SIG-M5 (cell line): ENCODE measurements at places on chromosomes 1 and 21.

- no peak for DNase-seq
Observed at GRCh38 chr1:33322870-33323585, 2.1 kb upstream of the A3GALT2 start.

- no peak for DNase-seq
Observed at GRCh38 chr1:244010191-244010590, 40.9 kb upstream of the ZBTB18 start.

DNA sequence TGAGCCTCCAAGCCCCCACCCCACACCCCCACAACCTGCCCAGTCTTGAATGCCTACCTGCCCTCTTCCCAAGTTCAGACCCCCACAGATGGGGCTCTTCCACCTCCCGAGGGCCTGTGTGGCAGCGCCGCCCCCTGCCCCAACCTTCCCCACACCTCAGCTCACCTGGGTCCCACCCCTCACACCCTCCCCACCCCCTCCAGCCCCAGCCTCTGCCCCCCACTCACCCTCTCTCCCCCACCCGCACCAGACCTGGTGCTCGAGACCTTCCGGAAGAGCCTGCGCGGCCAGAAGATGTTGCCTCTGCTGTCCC lies 9.2 kb downstream of the TNFRSF18 start:
- DNase-seq = no peak

DNA sequence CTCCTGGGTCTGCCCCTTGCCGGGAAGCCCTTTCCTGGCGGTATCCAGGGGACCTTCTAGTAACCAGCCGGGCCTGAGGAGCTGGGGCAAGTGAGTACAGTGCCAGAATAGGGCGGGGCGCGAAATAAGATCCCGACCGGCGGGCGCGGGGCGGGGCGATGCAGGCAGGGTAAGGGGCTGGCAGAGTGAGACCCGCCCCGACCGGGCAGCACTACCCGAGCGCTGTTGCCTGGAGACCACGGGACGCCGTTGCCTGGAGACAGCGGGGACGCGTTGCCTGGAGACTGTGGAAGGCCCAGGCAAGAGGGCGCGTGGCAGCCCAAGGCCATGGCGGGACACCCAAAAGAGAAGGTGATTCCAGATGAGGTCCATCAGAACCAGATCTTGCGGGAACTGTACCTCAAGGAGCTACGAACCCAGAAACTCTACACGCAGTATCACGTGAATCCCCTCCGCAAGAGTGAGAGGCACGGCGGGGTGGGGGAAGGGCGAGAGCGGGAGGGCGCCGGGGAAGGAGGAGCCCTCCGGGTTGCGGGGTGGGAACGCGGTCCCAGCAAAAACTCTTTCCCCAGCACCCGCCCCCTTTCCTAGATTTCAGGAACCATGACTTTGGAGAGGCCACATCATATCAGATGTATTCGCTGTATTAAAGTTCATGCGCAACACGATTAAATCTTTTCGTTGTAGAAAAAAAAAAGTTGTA lies 24.3 kb downstream of the EBNA1BP2 start:
- no peak for DNase-seq

- DNase-seq = no peak
Observed at GRCh38 chr21:22120616-22121266, 1122.5 kb downstream of the NCAM2 start.

DNA sequence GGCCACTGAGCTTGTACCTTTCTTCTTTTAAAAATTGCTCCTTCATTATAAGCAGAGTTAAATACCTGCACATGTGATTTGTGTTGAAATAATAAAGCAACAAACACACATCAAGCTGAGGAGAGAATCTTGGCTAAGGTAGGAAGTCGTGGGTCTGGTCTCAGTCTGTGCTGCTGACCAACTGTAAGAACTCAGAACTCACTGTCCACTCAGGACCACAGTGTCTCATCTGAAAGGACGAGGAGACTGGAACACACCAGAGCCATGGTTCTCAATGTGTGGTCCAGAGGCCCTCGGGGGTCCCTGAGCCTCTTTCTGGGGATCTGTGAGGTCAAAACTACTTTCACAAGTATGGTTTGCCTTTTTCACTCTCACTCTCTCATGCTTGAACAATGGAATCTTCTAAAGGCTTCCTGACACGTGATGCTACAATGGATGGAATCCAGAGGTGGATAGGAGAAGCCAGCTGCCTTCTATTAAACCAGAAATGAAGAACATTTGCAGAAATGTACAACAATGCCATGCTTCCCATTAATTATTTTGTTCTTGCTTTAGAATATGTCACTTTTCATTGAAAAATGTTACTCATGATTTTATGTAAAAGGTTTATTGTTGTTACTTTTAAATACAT lies 17.3 kb upstream of the ETS2 start:
- DNase-seq = no peak

DNA sequence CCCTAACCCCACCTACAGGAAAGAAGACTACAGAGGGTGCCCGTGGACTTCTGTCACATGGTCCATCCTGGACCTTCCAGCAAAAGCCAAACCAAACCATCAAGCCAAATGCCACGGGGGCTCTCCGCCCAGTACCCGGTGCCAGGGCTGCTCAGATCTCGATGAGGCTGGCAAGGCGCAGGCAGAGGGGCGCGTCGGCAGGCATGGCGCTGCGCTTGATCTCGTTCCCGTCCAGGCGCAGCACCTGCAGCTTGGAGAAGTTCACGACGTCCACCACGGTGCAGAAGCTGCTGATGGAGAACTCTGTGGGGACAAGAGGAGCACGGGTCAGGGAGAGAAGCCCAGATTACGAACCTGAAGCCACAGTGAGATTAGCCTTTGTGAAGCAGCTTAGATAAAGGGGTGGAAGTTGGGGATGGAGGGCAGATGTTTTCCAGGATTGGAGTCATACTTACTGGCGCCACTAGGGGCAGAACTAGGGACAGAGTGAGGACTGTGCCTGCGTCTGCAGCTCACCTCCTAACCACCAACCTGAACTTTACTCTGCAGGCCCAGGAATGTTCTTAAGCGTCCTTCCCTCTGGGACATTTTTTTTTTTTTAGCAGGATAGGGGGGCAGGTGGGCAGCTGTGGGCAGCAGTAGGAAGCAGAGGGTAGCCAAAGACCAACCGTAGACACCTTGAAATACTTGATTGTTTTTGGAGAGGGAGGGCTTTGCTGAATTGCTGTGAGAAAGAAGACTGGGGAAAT lies 8.6 kb downstream of the FMOD start:
- DNase-seq = no peak

- no peak for DNase-seq
Observed at GRCh38 chr21:46205166-46205565, 20.9 kb upstream of the SPATC1L start.

DNA sequence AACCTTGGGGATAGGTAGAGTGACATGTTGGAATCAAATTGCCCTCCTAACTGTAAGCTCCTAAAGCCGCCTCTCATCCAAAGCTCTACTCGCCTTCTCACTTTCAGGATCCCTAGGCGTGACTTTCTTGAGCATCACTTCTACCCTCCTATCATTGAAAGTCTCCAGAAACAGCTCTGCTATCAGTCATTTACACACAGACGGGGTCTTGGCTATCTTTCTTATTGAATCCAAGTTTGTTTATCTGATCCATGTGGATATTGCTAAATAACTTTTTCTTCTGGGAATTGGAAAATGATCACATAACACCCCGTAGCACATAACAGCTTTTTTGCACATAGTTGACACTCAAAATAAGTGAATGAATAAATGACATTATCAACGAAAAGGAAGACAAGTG lies 216.4 kb upstream of the KIAA0040 start:
- DNase-seq = no peak

DNA sequence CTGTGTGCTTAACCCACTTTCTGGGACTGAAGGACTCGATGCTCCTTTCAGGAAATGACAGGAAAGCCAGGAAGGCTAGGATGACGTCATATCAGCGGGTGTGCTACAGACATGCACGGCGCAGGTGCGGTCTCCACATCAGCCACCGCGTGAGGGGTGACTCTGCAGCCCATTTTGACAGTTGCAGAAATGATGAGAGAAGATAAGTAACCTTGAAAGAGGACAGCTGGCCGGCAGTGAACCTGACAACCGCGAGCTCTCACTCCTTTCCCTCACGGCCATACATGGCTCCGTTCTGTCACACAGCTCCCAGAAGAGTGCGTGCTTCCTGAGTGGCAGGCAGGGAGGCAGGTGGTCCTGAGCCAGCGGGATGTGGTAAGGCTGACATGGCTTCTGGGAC lies 1.7 kb upstream of the KRTAP10-5 start:
- DNase-seq = no peak

DNA sequence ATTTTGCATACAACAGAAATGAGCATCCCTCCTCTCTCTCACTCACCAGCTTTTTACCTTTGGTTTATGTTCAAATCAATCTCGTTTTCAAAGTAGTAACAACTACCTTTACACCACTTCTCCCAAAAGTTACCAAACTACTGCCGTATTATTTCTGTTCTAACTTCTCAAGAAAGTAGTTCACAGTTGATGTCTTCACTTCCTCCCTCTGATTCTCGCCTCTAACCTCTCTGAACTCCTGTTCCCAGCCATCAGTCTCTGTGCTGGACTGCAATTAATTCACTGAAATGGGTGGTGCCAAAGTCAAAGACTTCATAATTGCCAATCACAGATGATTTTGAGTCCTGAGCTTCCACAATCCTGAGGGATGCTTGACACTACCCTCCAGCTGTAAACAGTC lies 54.0 kb downstream of the ZNF281 start:
- no peak for DNase-seq

DNA sequence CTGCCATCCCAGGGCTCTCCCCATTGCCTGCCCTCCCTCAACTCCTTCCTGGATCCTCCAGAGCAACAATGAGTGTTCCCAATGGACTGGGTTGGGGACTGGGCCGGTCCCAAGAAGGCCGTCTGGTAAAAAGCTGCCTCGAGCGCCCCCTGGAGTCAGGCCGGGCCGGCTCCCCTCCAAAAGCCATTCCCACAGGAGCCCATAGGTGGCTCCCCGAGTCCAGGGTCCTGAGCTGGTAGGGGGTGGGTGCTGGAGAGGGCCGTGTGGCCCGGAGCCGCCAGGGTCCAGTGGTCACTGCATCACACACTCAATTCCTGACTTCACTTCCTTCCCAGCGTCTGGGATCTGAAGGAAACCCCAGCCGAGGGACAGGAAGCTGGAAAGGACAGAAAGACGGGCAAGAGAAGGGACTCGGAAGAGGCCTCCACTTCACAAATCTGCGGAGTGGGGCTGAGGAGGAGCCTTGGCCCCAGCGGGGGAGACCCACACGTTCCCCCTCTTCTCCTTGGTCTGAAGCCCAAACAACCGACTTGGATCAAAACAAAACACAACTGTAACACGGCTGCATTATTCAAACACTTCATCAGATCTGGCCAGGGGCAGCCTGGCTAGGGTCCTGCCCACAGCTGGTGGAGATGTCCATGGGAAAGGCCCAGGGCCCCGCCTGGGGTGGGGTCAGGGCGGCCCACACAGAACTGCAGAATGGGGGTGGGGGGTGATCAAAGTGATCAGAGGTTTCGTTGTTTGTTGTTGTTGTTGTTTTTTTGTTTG lies 10.9 kb upstream of the ALDH4A1 start:
- no peak for DNase-seq

GRCh38 chr1:224064150-224064549 lies 49.8 kb upstream of the FBXO28 start:
- no peak for DNase-seq

- DNase-seq = no peak
Observed at GRCh38 chr1:226519135-226519534, 29.4 kb upstream of the STUM start.

DNA sequence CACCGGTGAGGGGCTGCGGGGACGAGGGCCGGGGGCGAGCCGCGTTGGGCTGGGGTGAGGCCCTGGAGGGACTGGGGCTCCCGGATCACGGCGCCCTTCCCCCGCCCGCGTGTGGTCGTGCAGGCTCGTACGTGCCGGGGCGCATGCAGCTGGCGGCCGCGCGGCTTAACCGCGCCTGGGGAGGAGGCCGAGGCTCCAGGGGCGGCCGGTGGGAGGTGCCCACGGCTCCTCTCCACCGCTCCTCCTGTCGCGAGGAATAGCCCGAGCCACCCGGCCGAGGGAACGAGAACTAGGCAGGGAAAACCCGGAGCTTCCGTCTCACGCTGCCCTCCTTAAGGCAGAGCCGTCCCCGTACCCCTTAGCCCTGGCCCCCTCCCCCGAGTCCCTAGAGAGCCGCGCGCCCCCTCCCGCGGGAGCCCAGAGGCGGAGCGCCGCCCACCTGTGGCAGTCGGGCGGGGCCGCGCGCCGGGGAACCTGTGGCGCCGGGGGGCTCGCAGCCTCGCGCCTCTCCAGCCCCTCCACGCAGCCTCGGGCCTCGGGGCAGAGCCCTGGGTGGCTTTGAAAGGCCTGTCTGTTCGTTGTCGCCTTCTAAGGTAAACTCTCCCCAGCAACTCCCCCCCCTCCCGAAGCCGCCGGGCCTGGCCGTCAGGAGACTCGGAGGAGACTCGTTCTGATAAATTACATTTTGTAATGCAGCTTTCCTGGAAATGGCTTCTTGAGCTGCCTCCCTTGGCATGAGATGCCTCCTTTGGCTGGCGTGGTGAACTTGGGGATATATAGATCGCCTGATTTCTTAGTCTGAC lies 746 bp downstream of the AK4 start:
- DNase-seq = no peak

- no peak for DNase-seq
Observed at GRCh38 chr1:212858461-212859265, 588 bp downstream of the FLVCR1 start.

DNA sequence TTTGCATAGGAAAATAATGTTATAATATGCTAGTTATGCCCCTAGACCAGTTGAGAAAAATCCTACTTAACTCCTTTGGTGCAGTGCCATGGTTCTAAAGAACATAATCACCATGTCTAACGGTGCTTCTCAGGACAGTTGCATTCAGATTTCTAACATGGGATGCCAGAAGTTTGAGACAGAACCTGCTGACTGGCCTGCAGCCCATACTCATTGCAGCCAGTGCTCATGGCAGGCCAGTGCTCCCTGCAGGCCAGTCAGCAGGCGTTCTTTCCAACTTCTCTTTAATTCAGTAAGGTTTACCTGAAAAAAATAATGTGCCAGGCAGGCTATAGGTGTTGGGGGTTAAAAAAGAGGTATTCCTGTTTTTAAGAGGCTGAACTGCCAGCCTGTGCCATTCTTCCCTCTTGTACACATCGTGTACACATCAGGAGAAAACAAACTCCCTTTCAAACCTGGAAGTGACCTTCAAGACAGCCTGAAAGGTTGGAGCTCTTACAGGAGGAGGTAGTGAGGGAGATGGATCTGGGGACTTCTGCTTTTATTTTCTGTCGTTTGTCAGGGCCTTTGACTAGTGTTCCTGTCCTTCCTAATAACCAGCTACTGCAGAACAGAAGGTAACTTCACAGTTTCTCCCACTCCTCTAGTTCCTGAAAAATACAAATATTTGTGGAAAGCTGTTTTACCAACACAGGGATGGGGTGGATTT lies 146.0 kb upstream of the MAGI3 start:
- DNase-seq = no peak

- DNase-seq = no peak
Observed at GRCh38 chr1:6658359-6659060, 33.8 kb downstream of the THAP3 start.

DNA sequence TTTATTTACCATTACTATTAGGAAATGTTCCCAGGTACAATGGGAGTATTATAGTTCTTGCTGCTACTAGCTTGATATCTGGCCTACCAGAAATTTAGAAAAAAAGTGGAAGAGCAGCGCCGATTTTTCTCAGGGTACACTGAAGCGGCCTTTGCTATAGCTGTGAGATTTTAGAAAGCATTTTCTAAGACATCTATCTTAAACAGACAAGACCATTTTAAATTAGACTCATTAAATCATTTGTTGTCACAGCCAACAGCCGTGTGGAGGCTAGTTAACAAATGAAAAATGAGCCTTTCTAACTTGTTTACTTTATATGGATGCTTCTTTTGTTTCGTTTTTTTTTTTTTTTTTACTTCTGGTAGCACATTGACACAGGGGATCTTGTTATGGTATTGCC lies 183.2 kb upstream of the ZRANB2 start:
- no peak for DNase-seq

- DNase-seq = no peak
Observed at GRCh38 chr1:86370601-86371022, 25.5 kb downstream of the ODF2L start.

GRCh38 chr1:83802023-83802422 lies 196.9 kb downstream of the TTLL7 start:
- no peak for DNase-seq
